Transverse colon (tissue), 4 donors: ENCODE measurements at places on chromosomes 4 and X. TPM values are rescaled to one million over a fixed set of nuclear protein-coding genes. Genes with fewer than 3 reads are reported as not detected.

- no peak for DNase-seq
Measured at GRCh38 chrX:109714340-109714958, 18.6 kb downstream of the ACSL4 start.

GRCh38 chr4:6749340-6750171, 33.0 kb upstream of the KIAA0232 start:
- DNase-seq, result peak; percentile 91

SHROOM4 gene
- total RNA-seq, result 7.1 TPM

- DNase-seq, result no peak
Measured at GRCh38 chrX:148904421-148905111, 404.1 kb downstream of the AFF2 start.

DNA sequence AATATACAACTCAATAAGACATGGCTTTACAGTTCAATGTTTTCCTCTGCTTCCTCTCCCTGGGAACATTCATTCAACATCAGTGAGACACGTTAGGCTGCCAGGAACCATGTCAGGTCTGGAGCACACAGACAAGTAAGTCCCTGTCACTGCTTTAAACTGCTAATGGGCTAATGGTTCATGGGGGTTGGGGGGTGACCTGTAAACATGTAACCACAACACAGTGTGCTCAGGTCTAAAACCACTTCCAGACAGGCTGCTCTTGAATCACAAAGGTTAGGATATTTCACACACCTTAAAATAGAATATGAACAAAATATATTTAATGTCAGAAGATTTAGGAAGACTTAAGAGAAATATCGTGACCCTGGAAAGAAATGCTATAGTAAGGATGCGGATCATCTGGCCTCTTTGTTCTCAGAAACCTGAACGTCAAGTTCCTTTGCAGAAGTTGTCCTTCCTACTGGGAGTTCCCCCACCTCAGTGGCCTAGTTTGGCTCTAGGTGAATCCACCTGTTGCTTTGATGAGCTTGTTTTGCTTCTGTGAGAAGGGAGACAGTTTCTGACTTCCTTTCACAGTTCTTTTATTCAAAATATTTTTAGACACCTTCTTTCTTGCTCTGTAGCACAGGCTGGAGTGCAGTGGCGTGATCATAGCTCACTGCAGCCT, 359.9 kb downstream of the UNC5C start:
- DNase-seq, result no peak

CXCL9 gene
- not detected for total RNA-seq

DNA sequence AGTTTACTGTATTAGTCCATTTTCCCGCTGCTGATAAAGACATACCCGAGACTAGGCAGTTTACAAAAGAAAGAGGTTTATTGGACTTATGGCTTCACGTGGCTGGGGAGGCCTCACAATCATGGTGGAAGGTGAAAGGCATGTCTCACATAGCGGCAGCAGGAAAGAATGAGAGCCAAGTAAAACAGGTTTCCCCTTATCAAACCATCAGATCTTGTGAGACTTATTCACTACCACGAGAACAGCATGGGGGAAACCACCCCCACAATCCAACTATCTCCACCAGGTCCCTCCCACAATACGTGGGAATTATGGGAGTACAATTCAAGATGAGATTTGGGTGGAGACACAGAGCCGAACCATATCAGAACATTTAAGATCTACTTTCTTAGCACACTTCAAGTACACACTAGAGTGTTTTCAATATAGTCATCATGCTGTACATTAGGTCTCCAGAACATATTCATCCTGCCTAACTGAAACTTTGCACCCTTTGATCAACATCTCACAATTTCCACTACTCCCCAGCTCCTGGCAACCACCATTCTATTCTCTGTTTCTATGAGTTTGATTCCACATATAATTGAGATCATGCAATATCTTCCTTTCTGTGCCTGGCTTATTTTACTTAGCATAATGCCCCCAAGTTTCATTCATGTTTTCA, 341.0 kb downstream of the ARHGAP24 start:
- DNase-seq, result no peak

DNA sequence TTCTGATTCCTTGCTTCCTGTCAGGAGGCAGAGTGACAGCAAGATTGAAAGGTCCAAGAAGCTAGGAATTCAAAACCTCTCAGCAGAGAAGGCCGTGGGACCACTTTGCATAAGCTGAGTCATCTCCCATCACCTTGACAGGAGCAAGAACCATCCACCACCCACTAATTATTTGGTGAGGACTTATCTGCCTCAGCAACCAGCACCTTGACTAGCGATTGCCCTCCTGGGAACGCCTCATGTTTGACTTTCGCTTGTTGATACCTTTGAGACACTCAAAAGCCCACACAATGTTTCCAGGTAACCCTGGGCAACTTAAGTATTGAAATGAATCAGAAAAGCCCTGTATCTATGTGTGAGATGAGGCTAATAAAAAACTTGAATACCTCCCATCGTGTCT, 233.5 kb upstream of the GYPA start:
- DNase-seq, result no peak

DNA sequence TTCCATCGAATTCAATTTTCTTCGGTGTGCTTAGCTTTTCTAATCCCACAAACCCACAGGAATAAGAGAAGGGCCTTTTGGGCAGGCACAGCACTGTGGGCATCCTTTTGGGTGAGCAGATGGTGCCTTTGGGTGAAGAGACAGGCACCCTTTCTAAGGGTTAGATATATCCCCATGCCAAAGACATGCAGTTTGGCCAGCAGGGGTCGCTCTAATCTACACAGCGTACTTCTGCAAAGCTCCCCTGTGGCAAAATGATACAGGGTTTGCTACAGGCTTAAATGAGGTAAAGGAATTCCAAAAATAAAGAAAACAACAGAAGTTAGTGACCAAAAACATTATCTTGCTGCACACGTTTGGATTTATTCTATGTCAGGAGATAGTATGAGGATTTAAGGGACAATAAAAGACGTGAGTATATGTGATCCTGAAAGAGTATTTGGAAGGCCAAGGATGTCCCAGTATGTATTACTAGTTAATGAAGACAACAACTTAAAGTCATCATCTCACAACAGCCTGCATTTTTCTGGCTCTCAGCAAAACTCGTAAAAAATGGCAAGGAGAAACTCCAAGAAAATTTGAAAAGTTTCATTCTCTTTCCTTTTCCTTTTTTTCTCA, 49.5 kb downstream of the PHEX start:
- DNase-seq, result peak; percentile 53

IGSF1 gene
- 0.27 TPM for total RNA-seq

TRIM60 gene
- total RNA-seq, result not detected

- no peak for DNase-seq
Measured at GRCh38 chr4:74716436-74716765, 77.9 kb downstream of the BTC start.

GABRA4 gene
- total RNA-seq, result 0.16 TPM

CT45A2 gene
- not detected for total RNA-seq

HMGB3 gene
- 2.6 TPM for total RNA-seq

FAT1 gene
- total RNA-seq, result 321 TPM

DNA sequence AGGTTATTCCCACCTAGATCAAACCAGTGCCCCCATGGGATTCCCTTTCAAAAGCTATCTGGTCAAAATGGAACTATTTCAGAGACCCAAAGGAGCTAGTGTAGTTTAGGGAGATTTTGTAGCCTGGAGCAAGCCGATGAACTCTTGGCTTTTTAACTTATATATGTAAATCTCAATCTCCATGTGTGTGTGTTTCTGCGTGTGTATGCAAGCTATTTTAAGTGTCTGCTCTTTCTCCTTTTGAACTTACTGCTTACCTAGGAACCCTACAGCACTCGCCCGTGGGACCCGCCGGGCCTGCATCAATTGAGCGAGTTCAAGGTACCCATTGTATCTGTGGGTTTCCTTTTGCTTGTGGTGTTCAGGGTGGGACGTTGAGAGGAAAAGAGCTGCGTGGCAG, 10.4 kb downstream of the CSTF2 start:
- DNase-seq, result no peak

RNF175 gene
- total RNA-seq, result not detected

GRCh38 chrX:57929373-57929772, 19.1 kb upstream of the ZXDA start:
- DNase-seq, result no peak

- no peak for DNase-seq
Measured at GRCh38 chr4:182063651-182064050, 179.6 kb upstream of the TENM3 start.
